ENCODE measurements at places on chromosomes 3 and 15. TPM values are rescaled to one million over a fixed set of nuclear protein-coding genes. Genes with fewer than 3 reads are reported as not detected.

SCAANT1 gene
- not detected for total RNA-seq

- peak; percentile 24 for DNase-seq
Measured at GRCh38 chr15:101137312-101137940, 114.4 kb downstream of the CHSY1 start.

DNA sequence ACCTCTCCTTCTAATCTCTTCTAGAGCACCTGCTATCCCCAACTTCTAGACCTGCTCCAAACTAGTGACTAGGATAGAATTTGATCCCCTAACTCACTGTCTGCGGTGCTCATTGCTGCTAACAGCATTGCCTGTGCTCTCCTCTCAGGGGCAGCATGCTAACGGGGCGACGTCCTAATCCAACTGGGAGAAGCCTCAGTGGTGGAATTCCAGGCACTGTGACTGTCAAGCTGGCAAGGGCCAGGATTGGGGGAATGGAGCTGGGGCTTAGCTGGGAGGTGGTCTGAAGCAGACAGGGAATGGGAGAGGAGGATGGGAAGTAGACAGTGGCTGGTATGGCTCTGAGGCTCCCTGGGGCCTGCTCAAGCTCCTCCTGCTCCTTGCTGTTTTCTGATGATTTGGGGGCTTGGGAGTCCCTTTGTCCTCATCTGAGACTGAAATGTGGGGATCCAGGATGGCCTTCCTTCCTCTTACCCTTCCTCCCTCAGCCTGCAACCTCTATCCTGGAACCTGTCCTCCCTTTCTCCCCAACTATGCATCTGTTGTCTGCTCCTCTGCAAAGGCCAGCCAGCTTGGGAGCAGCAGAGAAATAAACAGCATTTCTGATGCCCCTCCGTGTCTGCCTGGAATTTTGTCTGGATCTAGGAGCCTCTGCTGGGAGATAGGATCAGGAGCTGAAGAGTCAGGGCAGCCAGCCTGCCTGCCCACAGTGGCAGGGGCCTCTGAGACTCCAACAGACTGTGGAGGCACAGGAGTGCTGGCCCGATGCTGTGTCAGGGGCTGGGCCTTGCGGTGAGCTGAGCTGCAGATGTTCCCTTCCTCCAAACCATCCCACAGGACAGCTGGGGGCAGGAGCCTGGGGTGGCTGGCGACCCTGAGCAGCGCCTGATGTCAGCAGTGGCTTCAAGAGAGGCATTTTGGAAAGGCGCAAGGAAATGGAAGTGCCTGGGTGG, 3.0 kb downstream of the ISLR start:
- DNase-seq: no peak

DNA sequence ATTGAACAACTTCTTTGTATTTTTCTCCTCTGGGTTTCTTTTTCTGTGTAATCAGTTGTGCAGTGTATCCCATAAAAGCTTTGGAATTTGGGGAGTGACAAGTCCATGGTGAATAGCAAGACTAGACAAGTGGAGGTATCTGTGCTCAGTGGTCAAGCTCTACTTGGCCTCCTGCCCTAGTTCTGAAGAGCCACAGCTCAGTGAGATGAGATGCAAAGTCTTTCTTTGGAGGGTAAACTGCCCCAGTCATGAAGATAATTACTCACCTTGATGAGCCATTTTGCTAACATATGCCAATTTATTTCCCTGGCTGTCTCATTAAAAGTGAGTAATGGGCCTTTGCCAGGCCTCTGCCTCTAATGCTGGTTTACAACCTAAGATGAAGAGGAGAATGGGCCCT, 271.2 kb upstream of the TRIM42 start:
- no peak for DNase-seq

- no peak for DNase-seq
Measured at GRCh38 chr3:185764980-185765370, 59.9 kb downstream of the IGF2BP2 start.

KCNMB3 gene
- total RNA-seq: 0.46 TPM

DNA sequence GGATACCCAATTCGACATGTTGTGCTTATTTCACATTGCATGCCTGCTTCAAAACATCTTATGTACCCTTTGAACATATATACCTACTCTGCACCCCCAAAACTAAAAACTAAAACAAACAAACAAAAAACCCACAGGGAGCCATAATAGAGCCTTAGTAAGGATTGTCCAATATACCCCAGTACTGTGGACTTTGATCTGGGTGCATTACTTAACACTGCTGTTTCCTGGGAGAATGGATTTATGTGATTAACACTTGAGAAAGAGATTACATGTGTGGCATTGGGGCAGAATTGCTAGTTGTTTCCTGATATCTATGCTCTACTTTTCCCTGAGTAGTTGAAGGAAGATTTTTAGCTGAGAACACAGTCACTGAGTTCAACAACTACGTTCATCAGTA, 583.4 kb upstream of the ROBO1 start:
- no peak for DNase-seq

GRCh38 chr3:196739671-196740480, at the start of gene PAK2:
Gene PAK2, plus strand, starts transcription at chr3:196739857. Its CDS starts 42,790 bp downstream, at chr3:196782647.
- peak; percentile 93 for DNase-seq

DNA sequence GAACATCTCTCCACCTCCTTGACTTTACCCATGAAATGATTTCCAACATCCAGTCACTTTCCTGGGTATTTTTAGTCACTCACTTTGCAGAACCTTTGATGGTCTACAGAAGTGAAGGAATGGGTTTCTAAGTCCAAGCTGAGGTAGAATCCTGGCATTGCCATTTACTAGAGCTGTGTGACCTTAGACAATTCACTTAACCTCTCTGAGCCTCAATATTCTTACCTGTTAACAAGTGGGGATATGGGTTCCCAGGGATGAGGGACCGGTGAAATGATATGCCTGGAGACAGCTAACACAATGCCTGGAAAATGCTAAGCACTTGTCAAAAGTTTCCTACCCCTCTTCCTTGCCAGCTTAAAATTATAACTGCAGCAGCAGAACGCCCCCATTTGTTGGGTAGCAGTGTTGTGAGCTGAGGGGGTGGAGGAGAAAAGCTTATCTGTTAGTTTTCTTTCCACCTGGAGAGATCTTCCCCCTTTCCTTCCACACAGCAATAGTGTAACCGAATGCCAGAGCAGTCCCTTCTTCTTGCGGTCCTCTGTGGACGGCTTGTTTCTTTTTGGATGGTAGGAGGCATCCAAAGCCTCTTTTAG, 319.2 kb upstream of the LRRFIP2 start:
- DNase-seq: no peak

GRCh38 chr15:89976246-89976600, 24.9 kb upstream of the ZNF710 start:
- no peak for DNase-seq

DNA sequence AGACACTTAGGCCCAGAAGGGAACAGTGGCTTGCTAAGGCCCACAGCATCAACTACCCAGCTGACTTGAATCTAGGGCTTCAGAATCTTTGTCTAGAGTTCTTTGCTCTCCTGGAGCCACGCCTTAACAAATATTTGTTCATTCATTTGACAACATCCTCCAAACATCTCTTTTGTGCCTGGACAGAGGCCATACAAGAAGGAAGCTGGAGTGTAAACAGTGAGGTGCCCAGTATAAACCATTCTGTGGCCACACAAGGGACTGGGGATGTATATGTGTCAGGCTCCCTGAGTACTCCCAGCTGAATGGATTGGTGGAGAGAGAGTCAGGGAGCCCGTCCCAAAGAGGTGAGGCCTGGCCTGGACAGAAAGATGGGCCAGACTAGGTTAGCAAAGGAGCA, 3.4 kb downstream of the CIB2 start:
- no peak for DNase-seq

GRCh38 chr3:177946936-177947335, 589.3 kb upstream of the KCNMB2 start:
- no peak for DNase-seq

CD96 gene
- 88.9 TPM for total RNA-seq

LYSMD2 gene
- 22.8 TPM for total RNA-seq

All from activated T-cell treated with anti-CD3 and anti-CD28 coated beads, Interleukin-2, amount 50 U/mL, for 72 hours (primary cell).